ENCODE measurements at places on chromosomes 11 and 22.

GRCh38 chr11:63623513-63624140 is 9.4 kb upstream of the PLAAT3 start:
- DNase-seq, result no peak

GRCh38 chr22:30372915-30373314 is 14.3 kb downstream of the RNF215 start:
- no peak for DNase-seq

DNA sequence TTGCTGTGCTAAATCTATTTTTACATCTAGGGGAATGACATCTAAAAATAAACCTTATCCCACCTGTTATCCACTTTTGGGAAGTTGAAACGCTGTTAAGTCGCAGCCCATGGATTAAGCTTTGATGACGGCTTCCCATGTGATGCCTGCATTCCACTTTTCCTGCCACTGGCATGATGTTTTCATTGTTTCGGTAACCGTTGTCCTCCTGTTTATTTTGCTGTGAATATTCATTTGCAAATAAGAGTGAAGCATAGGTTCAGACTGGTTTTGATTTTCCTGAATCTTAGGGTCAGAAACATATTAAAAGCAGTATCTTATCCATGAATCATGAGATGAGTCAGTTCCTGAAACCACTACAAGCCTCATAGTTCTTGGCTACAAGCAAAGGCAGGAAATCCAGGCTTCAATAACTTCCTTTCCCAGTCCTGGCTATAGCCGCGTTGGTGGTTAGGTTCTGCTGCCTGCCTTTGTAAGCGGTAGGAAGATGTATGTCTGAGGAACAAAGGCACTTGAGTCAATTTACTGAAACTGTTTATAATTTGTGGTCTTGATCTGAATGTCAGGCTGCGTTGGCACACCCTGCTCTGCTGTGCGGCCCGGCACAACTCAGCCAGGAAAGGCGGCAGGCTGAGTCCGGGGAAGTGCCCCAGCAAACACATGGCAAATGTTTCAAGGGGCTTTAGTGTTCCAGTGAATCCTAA is 19.4 kb downstream of the TEAD1 start:
- DNase-seq, result peak; percentile 88

DNA sequence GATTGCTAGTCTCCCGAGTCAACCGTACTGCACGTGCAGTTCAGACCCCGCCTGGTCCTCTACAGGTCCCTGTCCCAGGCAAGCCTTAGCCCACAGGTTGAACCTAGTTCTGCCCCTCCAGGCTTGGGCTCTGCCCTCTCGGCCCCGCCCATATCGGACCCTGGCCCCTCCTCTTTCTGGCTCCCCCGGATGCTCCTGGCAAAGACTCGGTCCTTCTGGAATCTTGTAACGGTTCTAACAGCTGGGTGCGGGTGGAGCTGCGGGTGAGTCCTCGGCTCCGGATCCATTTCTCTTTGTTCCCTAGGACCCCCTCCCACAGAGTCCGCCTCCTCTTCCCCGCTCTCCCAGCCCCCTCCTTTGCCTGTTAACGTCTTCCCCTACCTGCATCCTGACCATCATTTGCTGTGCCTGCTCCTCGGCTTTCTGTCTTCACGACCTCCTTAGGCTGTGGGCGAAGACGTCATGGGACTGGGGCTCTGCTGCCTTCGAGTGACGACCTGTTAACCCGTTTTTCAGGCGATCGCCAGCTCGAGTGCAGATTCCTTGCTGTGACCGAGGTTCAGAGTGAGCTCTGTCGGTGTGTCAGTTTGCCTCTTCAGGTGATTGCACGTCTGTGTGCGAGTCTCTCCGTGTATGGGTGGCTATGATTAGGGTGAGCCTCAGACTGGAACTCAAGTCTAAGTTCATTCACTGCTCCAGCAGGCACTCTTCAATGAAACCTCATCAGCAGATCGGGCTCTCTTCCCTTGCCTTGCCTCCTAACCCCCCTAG is at the start of gene DNHD1:
Gene DNHD1 (plus strand): TSS at position 212 of the 771 bp plus-strand sequence. CDS start 936 bp downstream, outside the sequence.
- no peak for DNase-seq

GRCh38 chr11:76047766-76048165 is 158.5 kb downstream of the WNT11 start:
- no peak for DNase-seq

DNA sequence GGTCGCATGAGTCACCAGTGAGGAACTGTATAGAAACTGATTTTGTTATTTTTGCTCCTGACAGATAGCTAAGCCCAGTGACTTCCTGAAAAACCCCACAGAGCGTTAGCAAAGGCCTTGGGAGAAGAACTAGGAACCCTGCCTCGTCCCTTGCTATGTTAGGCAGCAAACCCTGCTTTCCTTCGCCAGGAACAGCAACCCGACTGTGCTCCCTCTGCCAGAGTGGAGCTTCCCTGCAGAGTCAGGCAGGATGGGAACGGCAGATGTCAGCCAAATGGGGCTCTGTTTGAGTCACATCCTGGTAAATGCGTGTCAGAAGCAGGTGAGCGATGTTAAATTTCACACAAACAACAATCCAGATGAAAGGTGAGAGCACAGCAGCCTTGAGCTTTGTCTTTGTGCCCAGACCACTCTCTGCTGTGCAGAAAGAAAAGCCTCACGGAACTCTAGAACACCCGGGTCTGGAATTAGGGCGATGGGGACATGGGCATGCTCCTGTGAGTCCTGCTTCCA is 186.6 kb downstream of the ADAMTS15 start:
- no peak for DNase-seq

- peak; percentile 27 for DNase-seq
These were observed 74.4 kb downstream of the SLC36A4 start for GRCh38 chr11:93123351-93123898.

DNA sequence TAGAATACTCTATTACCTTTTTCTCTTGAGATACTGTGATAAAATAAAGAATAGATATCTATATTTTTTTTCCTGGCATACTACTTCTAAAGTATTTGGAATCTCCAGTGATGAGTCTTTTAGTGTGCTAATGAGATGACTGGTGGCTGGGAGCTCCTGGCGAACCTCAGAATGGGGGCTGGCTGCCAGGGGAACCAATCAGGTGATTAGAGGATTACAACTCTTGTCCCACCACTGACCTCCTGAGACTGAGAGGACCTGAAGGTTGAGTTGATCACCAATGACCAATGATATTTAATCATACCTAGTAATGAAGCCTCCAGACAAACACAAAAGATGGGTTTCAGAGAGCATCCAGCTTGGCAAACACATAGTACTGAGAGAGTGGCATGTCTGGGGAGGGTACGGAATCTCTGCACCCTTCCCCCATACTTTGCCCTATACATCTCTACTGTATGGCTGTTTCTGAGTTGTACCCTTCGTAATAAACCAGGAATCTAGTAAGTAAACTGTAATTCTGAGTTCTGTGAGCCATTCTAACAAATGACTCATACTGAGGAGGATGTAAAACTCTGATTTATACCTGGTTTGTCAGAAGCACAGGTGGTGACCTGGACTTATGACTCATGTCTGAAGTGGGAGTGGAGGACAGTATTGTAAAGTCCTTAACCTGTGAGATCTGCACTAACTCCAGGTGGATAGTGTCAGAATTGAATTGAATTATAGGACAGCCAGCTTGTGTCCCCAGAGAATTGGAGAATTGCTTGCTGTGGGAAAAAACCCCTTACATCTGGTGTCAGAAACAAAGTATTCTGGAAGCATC is 325.3 kb upstream of the LRRC4C start:
- no peak for DNase-seq

GRCh38 chr22:20953668-20954500 is 13.2 kb upstream of the AIFM3 start:
- no peak for DNase-seq

DNA sequence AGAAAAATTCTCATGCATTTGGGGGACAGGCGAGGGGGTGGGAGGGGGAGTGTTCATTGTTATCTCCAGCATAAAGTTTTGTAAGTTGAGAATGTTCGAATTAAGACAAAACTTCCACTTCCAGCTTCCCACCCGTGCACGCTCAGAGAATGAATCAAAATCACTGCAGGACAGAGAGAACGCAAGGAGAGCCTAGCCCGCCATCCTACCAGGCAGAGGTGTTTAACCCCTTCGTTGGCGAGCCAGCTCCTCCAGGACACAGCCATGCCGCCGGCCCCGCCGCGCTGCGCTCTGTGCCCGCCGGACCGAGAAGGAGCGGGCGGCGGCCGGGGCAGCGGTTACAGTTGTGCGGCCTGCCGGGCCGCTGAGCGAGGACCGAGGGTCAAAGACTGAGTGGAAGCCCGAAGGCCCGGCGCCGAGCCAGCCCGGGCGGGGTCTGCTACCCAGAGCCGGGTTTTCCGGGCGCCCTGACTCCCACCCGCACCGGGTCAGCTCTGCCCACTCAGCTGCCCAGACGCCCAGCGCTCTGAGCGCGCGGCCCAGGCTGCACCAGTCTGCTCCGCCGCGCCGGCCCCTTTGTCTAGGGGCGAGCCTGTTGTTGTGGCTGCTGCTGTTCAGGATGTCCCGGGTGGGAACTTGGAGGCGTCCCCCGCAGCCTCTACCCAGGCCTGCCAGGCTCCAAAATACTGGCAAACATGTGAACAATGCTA is at the start of gene NOX4:
Gene NOX4 (minus strand): TSS at position 395 of the 710 bp plus-strand sequence. CDS start 129 bp downstream, at position 266.
- DNase-seq, result peak; percentile 65

DNA sequence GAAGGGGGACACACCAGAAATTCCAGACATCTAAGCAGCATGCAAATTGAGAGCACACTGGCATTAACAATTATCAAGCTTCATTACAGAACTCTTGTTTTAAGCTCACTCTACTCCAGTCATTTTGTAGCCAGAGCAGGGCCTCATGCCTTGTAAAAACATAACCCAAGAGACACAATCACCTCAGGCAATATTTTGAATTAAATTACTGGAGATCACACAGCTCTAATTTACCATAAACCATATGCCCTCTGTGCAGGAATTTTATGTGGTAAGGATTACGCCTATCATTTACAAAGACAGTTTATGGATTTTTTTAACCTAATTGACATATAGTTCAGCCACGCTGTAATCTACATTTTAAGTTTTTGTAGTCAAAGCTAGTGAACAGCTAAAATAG is 414.1 kb upstream of the DDI1 start:
- no peak for DNase-seq

- peak; percentile 53 for DNase-seq
These were observed 1.1 kb upstream of the RASSF10 start for GRCh38 chr11:13008061-13008435.

GRCh38 chr11:100777103-100777502 is 90.0 kb downstream of the ARHGAP42 start:
- no peak for DNase-seq

- no peak for DNase-seq
These were observed 7.3 kb downstream of the GRAP2 start for GRCh38 chr22:39908136-39908535.

GRCh38 chr11:58837707-58838388 is 6.7 kb downstream of the GLYATL2 start:
- DNase-seq, result no peak

DNA sequence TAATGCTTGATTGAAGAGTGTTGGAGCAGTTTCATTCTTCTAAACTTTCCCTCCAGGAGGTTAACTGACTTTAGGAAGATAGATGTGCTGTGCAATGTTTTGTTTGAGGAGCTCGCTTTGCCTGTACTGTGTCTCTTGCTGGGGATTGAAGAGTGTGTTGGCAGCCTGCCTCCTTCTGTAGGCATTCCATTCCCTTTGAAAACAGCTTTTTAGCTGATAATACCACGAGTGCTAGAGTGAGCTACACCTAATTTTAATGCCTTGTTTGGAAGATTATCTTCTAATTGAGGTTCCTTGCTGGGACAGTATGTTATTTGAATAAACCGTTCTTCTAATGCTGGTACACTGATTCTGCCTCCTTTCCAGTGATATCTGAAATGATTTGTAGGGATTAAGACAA is 7.2 kb downstream of the DDX10 start:
- DNase-seq, result peak; percentile 66

DNA sequence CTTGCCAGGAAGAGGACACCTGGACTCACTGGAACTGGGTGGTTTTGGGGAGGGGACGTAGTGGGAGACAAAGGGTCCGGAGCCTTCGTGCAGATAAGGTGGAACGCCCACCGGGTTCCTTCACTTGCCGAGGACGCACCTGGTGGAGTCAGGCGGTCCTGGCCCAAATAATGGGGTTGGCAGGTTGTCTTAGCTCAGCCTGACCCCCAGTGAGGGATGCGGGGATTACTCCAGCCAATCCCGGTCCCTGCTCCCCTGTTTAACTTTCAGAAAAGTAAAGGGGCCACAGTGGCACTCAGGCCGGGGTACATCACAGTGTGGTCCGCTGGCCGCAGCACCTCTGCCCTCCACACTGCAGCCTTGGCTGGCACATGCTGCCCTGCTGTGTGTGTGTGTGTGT is 18.0 kb downstream of the A4GALT start:
- DNase-seq, result no peak

- DNase-seq, result no peak
These were observed 24.4 kb upstream of the TOLLIP start for GRCh38 chr11:1333860-1334259.

- DNase-seq, result no peak
These were observed 10.5 kb upstream of the C11orf24 start for GRCh38 chr11:68282141-68282860.

DNA sequence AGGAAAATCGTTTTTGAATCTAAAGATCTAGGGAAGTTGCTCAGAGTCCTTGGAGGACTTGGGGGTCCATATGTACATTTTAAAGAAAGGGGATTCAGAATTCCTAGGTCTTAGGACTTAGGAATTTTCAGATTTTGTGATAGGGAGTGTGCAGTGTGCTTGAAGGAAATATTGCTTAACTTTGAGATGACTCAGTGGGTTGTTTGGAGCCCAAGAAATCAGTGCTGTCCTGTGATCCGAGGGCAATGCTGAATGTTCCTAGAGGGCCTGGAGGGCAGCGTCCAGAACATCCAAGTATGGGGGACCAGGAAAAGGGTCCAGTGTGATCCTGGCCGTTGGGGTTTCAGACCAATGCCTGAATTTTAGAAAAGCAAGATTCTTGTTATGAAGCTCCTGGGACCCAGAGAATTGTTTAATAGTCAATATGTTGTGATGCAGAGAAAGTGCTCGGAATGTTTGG is 3.1 kb upstream of the IGF2 start:
- no peak for DNase-seq

GRCh38 chr11:33329705-33330329 is 72.6 kb downstream of the HIPK3 start:
- DNase-seq, result peak; percentile 25

All from retinal pigment epithelial cell (primary cell).